Left lung (tissue), 14 donors: ENCODE measurements at places on chromosomes 2 and 18. TPM values are rescaled to one million over a fixed set of nuclear protein-coding genes. Genes with fewer than 3 reads are reported as not detected.
A peak's percentile ranks its signal among the peaks of the same experiment; 100 is the strongest.

DNA sequence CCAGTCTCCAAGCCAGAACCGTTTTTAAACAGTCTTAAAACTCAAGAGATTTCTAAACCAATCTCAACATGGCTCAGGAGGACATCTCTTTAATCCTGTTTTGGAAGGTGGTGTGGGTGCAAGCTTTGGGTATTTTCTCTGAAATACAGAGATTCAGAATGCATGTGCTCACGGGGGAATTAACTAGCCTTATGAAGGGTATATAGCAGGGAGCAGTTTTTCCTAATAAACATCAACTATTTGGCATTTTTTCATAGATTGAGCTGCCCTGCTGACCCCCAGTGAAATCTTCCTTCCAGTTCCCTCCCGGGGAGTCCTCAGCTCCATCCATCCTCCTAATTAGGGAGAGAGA lies 122.6 kb downstream of the SMAD7 start:
- H3K4me3 ChIP-seq, result no peak overlapping the region
- H3K4me1 ChIP-seq, result peaks cover 44% of the 10 kb centered on the region
- no peaks in the 10 kb centered on the region for H3K36me3 ChIP-seq
- peak overlapping the region; percentile 64 for H3K27ac ChIP-seq

- H3K27me3 ChIP-seq, result no peaks in the 10 kb centered on the region
- no peaks in the 10 kb centered on the region for H3K4me1 ChIP-seq
- H3K36me3 ChIP-seq, result no peaks in the 10 kb centered on the region
- no peak overlapping the region for H3K4me3 ChIP-seq
- no peak for DNase-seq
Observed at GRCh38 chr18:51522338-51522737, 324.9 kb upstream of the MEX3C start.

DNA sequence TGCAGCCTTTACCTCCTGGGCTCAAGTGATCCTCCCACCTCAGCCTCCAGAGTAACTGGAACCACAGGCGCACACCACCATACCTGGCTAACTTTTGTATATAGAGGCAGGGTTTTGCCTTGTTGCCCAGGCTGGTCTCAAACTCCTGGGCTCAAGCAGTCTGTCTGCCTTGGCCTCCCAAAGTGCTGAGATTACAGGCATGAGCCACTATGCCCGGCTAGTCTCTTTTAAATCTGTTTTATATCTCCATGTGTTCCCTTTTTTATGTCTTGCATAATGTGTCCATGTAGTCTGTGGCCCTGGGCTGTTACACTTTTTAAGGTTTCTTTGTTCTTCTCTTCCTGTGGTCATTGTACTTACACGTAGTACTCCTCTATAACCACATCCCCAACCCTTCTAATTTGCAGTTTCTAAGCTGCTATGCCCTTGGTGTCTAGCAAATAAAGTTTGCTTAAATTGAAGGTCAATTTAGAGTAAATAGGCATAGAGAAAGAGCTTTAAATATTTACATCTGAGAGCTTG lies 168.2 kb downstream of the MCFD2 start:
- H3K4me3 ChIP-seq, result no peak overlapping the region
- DNase-seq, result no peak
- H3K36me3 ChIP-seq, result no peaks in the 10 kb centered on the region
- H3K4me1 ChIP-seq, result peaks cover 8% of the 10 kb centered on the region
- H3K27ac ChIP-seq, result no peak overlapping the region

DNA sequence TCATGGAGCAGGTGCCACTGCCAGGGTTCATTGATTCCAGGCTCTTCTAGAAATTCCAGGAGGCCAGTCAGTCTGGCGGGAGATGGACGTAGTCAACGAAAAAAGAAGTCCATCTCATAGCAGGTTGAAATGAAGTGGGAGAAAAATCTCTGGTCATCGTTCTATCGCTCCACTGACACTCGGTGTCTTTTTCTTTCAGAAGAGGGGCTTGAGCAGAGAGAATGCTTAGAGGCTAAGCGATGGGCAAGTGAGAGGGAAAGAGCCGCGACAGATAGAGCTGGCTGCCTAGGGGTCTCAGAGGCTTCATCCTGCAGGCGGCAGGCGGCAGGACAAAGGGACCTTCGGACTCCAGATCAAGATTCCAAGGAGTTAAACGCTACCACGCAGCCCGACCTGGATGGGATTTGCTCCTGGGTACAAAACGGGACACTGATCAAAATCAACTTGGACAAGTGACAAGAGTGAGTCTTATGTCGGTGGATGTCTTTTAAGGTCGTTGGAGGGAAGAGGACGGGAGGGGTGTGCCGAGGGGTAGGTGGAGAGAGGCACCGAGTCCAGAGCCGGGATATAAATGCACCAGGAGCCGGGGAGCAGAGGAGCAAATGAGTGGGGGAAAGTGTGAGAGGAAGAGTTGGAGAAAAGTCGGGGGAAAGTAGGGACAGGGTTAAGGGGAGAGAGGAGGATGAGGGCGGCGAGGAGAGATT lies 677 bp upstream of the TMEM178A start:
- peaks cover 59% of the 10 kb centered on the region for H3K27me3 ChIP-seq
- no peak for DNase-seq
- H3K4me3 ChIP-seq, result no peak overlapping the region
- peaks cover 11% of the 10 kb centered on the region for H3K4me1 ChIP-seq
- H3K36me3 ChIP-seq, result no peaks in the 10 kb centered on the region

GRCh38 chr2:162890690-162891311 lies 52.2 kb upstream of the KCNH7 start:
- H3K36me3 ChIP-seq, result no peaks in the 10 kb centered on the region
- H3K27ac ChIP-seq, result no peak overlapping the region
- H3K4me1 ChIP-seq, result no peaks in the 10 kb centered on the region
- no peaks in the 10 kb centered on the region for H3K27me3 ChIP-seq
- no peak for DNase-seq
- H3K4me3 ChIP-seq, result no peak overlapping the region

DNA sequence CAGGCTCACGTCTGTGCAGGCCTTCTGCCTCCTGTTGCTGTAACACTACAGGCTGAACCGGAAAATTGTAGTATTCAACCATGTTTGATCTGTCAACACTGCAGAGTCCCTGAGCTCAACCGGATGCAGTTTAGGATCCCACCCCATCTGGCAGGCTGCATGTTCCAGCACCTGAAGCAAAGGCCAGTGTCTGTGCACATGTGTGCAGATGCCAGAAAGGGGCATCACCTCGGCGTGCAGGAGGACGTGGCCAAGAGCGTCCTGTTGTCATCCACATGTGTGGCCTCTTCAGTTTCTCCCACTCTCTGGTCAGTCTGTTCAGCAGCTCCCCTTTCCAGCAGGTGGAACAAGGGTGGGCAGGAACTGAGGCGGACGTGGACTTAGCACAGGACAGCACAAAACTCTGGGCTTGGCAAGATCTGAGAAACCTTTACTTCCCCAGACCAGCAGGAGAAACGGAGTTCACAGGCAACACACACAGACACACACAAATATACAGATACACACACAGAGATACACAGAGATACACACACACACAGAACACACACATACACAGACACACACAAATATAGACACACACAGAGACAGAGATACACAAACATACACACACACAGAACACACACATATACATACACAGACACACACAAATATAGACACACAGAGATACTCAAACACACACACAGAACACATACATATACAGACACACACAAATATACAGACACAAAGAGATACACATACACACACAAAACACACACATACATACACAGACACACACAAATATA lies 111.3 kb downstream of the NDUFA10 start:
- no peaks in the 10 kb centered on the region for H3K36me3 ChIP-seq
- peaks cover 29% of the 10 kb centered on the region for H3K4me1 ChIP-seq
- no peak overlapping the region for H3K27ac ChIP-seq
- DNase-seq, result no peak
- no peak overlapping the region for H3K4me3 ChIP-seq

DNA sequence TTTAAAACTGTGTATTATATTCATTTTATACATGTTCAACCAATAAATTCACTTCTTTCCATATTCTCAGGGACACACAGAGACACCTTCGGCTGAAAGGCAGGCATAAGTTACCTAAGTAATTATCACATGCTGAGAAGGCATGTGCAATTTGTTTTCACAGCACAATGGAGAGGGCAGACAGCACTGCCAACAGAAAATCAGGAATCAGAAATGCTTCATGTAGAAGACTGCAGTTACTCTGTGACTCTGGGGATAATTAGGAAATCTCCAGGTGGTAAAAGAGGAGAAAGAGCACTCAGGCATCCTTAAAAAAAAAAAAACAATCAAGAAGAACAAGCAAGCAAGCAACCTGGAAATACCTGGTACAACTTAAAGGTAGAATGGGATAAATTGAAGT lies 49.3 kb downstream of the DSEL start:
- no peak for DNase-seq
- no peak overlapping the region for H3K4me3 ChIP-seq

- H3K36me3 ChIP-seq, result no peaks in the 10 kb centered on the region
- no peak overlapping the region for H3K4me3 ChIP-seq
- H3K27ac ChIP-seq, result no peak overlapping the region
- no peak for DNase-seq
- H3K4me1 ChIP-seq, result no peaks in the 10 kb centered on the region
- H3K27me3 ChIP-seq, result no peaks in the 10 kb centered on the region
Observed at GRCh38 chr2:14928056-14928455, 295.5 kb downstream of the LRATD1 start.

- no peak overlapping the region for H3K4me3 ChIP-seq
- DNase-seq, result no peak
- peaks cover 6% of the 10 kb centered on the region for H3K27me3 ChIP-seq
- H3K36me3 ChIP-seq, result no peaks in the 10 kb centered on the region
- H3K4me1 ChIP-seq, result no peaks in the 10 kb centered on the region
Observed at GRCh38 chr2:233938676-233939370, 21.6 kb downstream of the TRPM8 start.

- no peaks in the 10 kb centered on the region for H3K4me1 ChIP-seq
- H3K27ac ChIP-seq, result no peak overlapping the region
- H3K4me3 ChIP-seq, result no peak overlapping the region
- no peak for DNase-seq
- no peaks in the 10 kb centered on the region for H3K36me3 ChIP-seq
Observed at GRCh38 chr2:76478266-76479035, 767.7 kb upstream of the GCFC2 start.

DNA sequence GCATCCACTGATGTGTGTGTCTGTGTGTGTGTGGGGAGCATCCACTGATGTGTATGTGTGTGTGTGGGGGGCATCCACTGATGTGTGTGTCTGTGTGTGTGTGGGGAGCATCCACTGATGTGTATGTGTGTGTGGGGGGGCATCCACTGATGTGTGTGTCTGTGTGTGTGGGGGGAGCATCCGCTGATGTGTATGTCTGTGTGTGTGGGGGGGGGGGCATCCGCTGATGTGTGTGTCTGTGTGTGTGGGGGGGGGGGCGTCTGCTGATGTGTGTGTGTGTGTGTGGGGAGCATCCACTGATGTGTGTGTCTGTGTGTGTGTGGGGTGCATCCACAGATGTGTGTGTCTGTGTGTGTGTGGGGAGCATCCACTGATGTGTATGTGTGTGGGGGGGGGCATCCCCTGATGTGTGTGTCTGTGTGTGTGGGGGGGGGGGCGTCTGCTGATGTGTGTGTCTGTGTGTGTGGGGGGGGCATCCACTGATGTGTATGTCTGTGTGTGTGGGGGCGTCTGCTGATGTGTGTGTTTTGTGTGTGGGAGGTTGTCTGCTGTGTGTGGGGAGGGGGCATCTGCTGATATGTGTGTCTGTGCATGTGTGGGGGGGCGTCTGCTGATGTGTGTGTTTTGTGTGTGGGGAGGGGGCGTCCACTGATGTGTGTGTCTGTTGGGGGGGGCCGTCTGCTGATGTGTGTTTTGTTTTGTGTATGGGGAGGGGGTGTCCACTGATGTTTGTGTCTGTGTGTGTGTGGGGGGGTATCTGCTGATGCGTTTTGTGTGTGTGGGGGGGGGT lies 125.9 kb downstream of the NFATC1 start:
- H3K36me3 ChIP-seq, result no peaks in the 10 kb centered on the region
- H3K27me3 ChIP-seq, result peaks cover 8% of the 10 kb centered on the region
- H3K4me3 ChIP-seq, result no peak overlapping the region
- DNase-seq, result no peak

- H3K27me3 ChIP-seq, result no peaks in the 10 kb centered on the region
- H3K36me3 ChIP-seq, result no peaks in the 10 kb centered on the region
- H3K4me1 ChIP-seq, result no peaks in the 10 kb centered on the region
- DNase-seq, result no peak
Observed at GRCh38 chr2:28327956-28328922, 64.4 kb upstream of the FOSL2 start.

Gene ZNF804A
- 0.11 TPM for polyA plus RNA-seq

Gene HOXD9
- polyA plus RNA-seq, result 0.48 TPM

Gene CYP27A1
- 29.9 TPM for polyA plus RNA-seq

Gene EHD3
- 8.7 TPM for polyA plus RNA-seq

Gene GPR148
- polyA plus RNA-seq, result not detected

Gene GALNT14
- 4.7 TPM for polyA plus RNA-seq

Gene ZAP70
- polyA plus RNA-seq, result 2.4 TPM
